ENCODE measurements at places on chromosomes 2 and 18. TPM values are rescaled to one million over a fixed set of nuclear protein-coding genes. Genes with fewer than 3 reads are reported as not detected.

DNA sequence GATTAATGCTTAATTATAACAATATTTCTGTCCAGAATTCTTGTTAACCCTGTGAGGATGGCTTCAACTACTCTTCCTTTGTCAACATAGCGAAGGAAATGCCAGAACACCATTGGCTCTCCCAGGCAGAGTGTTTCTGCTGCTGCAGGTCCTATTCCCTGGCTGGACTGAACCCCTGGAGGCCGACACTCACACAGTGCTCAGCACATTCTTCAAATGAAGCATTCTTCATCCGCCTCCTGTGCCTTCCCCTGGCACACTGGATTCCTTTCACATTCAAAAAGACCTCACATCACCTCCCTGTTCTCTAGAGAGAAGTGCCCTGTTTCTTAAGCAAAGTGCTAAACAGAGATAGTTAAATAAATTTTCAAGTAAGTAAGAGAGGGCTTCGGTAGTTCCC is 187.3 kb upstream of the MSH6 start:
- DNase-seq: no peak
- H3K4me3 ChIP-seq: no peak overlapping the region
- H3K27me3 ChIP-seq: peaks cover 10% of the 10 kb centered on the region

The MEIS1 gene
- total RNA-seq: 0.80 TPM

- no peaks in the 10 kb centered on the region for H3K4me1 ChIP-seq
- DNase-seq: no peak
- peaks cover 4% of the 10 kb centered on the region for H3K36me3 ChIP-seq
- H3K27ac ChIP-seq: no peak overlapping the region
Observed at GRCh38 chr2:29855924-29856639, 65.3 kb downstream of the ALK start.

DNA sequence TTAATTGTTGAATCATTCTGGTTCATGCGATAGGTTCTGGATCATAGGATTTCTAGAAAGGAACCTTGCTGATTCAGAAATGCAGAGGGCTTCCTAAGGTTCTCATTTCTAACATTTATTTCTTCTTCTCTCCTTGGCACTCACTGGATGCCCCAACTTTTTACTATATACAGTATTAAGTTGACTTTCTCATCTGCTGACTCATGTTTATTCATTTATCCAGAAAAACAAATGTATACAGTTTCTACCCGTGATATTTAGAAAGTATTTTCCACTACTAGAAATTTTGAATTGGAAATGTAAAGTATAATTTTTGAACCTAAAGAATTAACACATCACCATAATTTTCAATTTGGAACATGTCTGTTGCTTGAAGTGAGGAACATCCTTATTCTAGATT is 32.2 kb upstream of the OTX1 start:
- H3K4me1 ChIP-seq: peaks cover 2% of the 10 kb centered on the region
- no peak overlapping the region for H3K27ac ChIP-seq
- peaks cover 5% of the 10 kb centered on the region for H3K36me3 ChIP-seq
- no peak for DNase-seq
- H3K27me3 ChIP-seq: no peaks in the 10 kb centered on the region

The PKP4 gene
- total RNA-seq: 28.9 TPM

DNA sequence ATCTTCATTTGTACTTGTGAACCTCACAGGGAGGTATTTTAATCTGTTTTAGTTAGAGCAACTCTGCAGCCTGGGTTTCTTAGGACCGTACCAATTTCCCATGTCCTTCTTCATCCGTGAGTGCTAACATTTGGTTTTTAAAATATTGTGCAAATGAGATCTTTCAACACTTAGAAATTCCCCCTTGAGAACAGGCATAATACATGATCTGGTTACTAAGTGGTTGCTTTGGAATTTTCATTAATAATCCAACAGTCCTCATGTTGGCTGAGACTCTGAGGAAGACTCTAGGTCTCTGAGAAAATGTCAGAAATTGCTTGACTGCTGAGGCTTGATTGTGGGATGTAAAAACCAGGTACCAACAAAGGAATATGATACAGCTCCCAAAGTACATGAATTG is 125.6 kb upstream of the CDCA7 start:
- H3K27ac ChIP-seq: no peak overlapping the region
- DNase-seq: no peak
- no peaks in the 10 kb centered on the region for H3K4me1 ChIP-seq
- no peak overlapping the region for H3K4me3 ChIP-seq

DNA sequence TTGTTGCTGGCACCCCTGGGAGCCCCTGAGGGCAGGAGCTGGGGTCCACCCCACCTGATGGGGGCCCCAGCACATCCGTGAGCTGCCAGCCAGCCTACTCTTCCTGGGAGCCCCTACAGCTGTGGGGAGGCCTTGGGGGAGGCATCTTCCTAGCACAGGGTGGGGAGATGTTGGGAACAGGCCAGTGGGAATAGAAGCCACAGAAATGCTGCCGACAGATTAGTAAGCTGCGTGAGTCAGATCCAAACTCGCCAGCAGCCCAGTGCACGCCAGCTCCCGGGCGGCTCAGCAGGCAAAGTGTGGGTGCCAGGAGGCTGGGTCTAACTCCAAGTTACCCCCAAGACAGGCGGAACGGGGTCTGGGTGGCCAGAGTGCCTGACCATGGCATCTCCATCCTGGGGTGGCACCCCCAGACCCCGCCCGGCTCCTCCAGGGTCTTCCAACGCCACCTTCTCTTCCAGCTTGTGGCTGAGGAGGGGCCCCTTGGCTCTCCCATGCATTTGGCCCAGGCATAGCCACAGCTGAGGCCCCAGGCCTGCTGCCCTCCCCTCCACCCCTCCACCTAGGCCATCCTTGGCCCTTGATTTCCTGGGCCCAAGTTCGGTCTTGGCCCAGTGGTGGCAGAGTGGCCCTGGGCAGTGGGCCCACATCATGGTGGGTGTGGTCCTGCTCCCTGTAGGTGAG is 15.3 kb downstream of the CROCC2 start:
- no peaks in the 10 kb centered on the region for H3K36me3 ChIP-seq
- peaks cover 9% of the 10 kb centered on the region for H3K27me3 ChIP-seq
- H3K4me1 ChIP-seq: no peaks in the 10 kb centered on the region
- DNase-seq: peak; percentile 5

DNA sequence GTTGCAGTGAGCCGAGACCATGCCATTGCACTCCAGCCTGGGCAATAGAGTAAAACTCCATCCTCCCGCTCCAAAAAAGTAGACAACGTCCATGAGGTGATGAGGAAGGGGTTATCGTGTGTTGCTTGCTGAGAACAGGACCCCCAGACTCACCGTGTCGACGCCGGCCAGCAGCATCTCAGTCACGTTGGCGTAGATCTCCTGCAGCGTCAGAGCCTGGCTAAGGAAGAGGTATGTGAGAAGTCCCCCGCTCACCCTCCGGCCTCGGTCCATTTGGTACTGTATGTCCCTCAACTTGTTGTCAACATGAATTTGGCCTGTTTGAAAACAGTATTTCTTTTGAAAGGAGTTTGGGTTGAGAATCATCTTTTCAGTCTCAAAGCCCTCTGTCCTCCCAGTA is 20.9 kb downstream of the CYP27C1 start:
- H3K27me3 ChIP-seq: peaks cover 18% of the 10 kb centered on the region
- H3K4me1 ChIP-seq: peaks cover 5% of the 10 kb centered on the region
- H3K36me3 ChIP-seq: no peaks in the 10 kb centered on the region
- no peak overlapping the region for H3K27ac ChIP-seq
- no peak for DNase-seq

DNA sequence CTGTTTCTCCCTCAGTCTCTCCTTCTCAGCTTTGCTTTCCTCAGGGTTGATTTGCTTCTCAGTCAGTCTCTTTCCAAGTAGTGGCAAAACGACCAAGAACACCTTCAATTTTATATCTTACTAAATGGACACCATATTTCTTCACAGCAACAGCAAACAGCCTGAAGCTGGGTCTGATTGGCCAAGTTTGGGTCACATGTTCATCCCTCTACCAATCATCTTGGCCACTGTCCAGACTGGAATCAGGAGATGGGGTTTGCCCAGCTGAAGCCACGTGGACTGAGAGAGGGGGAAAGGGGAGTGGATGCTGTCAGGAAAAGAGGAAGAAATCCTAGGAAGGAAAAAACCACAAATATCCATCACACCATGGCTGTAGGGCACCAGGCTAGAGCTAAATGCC is 42.0 kb upstream of the ACMSD start:
- no peaks in the 10 kb centered on the region for H3K36me3 ChIP-seq
- peaks cover 2% of the 10 kb centered on the region for H3K4me1 ChIP-seq
- H3K27ac ChIP-seq: no peak overlapping the region
- peaks cover 28% of the 10 kb centered on the region for H3K27me3 ChIP-seq

The IL1F10 gene
- not detected for total RNA-seq

- no peak overlapping the region for H3K27ac ChIP-seq
- no peaks in the 10 kb centered on the region for H3K36me3 ChIP-seq
- H3K4me1 ChIP-seq: no peaks in the 10 kb centered on the region
Observed at GRCh38 chr2:72442270-72442669, 294.6 kb upstream of the CYP26B1 start.

The RAPGEF4 gene
- 0.26 TPM for total RNA-seq

DNA sequence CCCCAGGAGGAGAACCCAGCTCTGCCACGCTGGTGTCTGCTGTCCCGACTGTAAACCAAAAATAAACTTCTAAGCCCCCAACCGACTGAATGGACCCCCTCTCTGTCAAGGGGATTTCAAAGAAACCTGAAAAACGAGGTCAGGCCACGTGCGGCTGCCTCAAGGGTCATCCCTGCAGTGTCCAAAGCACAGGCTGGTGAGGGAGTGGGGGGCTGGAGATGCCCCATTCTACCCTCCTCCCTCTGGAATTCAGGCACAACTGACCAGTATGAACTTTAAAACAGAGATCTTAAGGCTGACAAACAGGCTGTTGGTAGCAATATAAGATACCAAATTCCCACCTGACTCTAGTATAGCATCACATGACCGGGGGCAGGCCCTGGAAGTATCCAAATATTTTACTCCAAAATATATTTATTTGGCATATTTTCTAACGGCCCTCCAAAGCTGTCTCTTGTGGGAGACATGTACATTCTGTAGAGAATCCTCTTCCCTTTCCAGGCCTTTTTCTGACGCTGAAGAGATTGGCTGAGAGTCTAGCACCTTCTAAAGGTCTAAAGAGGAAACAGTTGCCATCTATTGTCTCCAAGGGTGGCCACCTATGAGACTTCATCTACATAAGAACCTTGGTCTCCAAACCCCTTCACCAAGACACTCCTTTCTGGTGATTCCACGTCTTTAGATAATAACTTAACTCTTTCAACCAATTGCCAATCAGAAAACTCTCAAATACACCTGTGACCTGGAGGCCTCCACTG is 40.4 kb upstream of the CTDP1 start:
- H3K4me3 ChIP-seq: no peak overlapping the region
- H3K36me3 ChIP-seq: no peaks in the 10 kb centered on the region
- no peak overlapping the region for H3K27ac ChIP-seq
- no peak for DNase-seq
- peaks cover 22% of the 10 kb centered on the region for H3K27me3 ChIP-seq
- no peaks in the 10 kb centered on the region for H3K4me1 ChIP-seq

The CNRIP1 gene
- 0.17 TPM for total RNA-seq

The KATNAL2 gene
- total RNA-seq: 0.97 TPM

DNA sequence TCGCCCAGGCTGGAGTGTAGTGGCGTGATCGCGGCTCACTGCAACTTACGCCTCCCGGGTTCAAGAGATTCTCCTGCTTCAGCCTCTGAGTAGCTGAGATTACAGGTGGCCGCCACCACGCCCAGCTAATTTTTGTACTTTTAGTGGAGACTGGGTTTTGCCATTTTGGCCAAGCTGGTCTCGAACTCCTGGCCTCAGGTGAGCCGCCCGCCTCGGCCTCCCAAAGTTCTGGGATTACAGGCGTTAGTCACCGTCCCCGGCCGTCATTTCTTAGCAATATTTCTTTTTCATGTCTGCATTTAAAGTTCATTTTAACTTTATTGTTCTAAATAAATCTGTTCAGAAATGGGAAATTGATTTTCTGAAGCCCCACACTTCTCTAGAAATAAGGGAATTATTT is 597.3 kb upstream of the DDX18 start:
- DNase-seq: no peak
- no peak overlapping the region for H3K27ac ChIP-seq
- no peaks in the 10 kb centered on the region for H3K36me3 ChIP-seq
- no peaks in the 10 kb centered on the region for H3K27me3 ChIP-seq

DNA sequence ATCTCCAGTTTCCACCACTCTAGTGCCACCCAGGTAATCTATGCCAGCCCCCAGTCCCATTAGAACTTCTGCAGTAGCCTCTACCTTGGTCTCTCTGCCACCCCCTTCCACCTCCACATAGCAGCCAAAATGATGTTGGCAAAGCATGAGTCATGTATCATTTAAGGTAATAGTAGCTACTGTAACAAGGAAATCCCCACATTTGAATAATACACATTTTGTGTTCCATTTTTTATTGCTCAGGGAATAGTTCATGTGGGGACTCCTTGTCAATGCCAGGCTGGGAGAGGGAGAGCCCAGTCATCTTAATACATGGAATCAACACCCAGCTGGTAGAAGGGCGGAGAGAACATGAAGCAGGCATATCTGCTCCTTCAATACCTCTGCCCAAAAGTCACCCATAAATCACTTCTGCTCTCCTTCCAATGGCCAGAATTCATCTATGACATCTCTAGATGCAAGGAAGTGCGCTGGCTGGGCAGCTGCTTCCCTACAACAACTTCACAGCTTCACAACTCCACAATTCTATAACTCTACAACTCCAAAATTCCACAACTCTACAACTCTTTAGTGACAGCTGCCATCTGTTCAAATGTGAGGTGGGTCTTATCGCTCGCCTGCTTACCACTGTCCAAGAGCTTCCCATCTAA is 70.6 kb upstream of the GLS start:
- peaks cover 5% of the 10 kb centered on the region for H3K36me3 ChIP-seq
- peaks cover 7% of the 10 kb centered on the region for H3K27me3 ChIP-seq
- no peak for DNase-seq
- no peak overlapping the region for H3K4me3 ChIP-seq

DNA sequence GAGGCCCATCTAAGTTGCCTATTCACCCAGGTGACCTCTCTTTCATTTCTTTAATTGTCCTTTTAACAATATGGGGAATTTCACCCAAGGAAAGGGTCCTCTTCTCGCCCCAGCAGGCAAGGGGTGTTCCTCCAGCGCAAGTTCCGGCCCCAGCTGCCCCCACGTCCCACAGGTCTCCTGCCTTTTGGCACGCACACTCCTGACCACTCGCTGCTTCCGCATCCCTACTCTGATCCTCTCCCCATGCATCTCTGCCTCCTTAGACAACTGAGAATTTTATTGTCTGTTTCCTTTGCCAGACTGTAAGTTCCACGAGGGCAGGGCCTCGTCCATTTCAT is 684 bp upstream of the ARPC2 start:
- peaks cover 9% of the 10 kb centered on the region for H3K36me3 ChIP-seq
- no peaks in the 10 kb centered on the region for H3K27me3 ChIP-seq
- peaks cover 31% of the 10 kb centered on the region for H3K4me1 ChIP-seq
- peak overlapping the region; percentile 98 for H3K27ac ChIP-seq
- H3K4me3 ChIP-seq: peak overlapping the region; percentile 99

DNA sequence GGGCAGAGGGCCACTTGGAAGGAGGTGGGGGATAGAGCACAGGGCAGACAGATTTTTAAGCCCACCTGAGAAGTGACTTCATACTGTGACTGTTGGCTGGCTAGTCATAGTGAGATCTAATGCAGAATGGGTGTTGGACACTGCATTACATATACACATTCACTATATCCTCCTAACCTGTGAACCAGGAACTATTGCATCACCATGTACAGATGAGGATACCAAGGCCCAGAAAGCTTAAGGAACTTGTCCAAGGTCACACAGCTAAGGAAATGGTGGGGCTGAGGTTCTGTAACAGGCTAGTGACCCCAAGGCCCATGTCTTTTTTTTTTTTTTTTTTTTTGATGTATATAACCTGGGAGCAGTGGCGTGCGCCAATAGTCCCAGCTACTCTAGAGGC is 49.6 kb upstream of the SPRED2 start:
- DNase-seq: no peak
- peaks cover 5% of the 10 kb centered on the region for H3K36me3 ChIP-seq
- H3K27ac ChIP-seq: no peak overlapping the region
- no peaks in the 10 kb centered on the region for H3K4me1 ChIP-seq

- peaks cover 41% of the 10 kb centered on the region for H3K27me3 ChIP-seq
- H3K27ac ChIP-seq: no peak overlapping the region
- H3K36me3 ChIP-seq: peaks cover 3% of the 10 kb centered on the region
Observed at GRCh38 chr2:225458431-225459117, 59.1 kb downstream of the NYAP2 start.

The WDR35 gene
- 5.6 TPM for total RNA-seq
